Vagina (tissue), 2 donors: ENCODE measurements at places on chromosomes 12 and 14.

GRCh38 chr14:23528555-23528954 is 23.0 kb downstream of the ZFHX2 start:
- DNase-seq, result no peak

DNA sequence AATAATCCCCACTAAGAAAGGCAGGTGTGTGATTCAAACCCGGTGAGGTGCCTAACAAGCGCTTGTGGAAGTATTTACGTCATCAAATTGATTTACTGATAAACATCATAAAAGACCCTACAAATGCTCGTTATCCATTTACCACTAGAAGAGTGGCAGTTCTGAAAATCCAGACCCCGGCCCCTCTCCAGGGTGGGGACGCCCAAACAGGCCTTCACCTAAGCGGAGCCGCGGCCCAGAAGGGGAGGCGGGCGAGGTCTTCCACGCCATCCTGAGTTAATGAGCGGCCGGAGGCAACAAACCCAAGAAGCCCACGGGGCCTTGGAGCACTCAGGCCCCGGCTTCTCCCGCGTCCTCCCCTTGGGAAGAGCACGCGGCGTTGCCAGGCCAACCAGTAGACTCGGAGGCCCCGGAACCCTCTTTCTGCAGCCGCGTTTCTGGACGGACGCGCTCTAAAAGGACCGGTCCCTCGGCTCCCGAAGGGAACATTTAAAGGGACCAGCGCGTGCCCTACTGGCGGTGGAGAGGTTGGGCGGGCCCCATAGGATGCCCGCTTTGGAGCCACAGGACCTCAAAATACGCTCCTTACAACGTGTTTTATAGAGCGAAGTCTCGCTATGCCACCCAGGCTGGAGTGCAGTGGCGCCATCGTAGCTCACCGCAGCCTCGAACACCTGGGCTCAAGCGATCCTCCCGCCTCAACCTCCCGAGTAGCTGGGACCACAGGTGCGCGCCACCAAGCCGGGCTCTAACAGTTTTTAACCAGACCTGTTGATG is 3.5 kb downstream of the PTPN21 start:
- DNase-seq, result no peak

GRCh38 chr12:25276199-25276937 is 25.6 kb upstream of the KRAS start:
- DNase-seq, result no peak

- no peak for DNase-seq
Observed at GRCh38 chr14:62308891-62309290, 546.7 kb downstream of the SNAPC1 start.

- DNase-seq, result no peak
Observed at GRCh38 chr14:51357250-51357649, 117.2 kb downstream of the TMX1 start.

DNA sequence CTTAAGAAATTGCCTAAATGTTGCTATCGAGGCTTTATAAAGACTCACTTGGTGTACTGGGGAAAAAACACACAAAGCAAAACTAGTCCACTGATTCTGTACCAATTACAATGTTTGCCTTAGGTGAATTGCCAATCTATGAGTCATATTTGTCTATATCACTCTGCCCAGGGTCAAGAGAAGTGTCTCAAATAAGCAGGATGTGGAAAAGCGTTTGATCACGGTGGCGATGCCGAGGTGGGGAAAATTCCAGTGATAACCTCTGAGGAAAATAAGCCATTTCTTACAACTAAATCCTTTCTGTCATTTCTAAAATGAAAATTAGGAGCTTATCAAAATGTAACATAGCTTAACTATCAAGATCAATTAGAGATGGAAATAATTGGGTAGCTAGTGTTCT is 148.6 kb upstream of the DIO3 start:
- DNase-seq, result no peak

- no peak for DNase-seq
Observed at GRCh38 chr14:67487937-67488893, at the start of gene TMEM229B. TMEM229B (minus strand) TSS chr14:67488721; CDS start chr14:67473923, 14,798 bp downstream.

GRCh38 chr12:77204083-77204482 is 138.7 kb upstream of the E2F7 start:
- DNase-seq, result no peak

- DNase-seq, result no peak
Observed at GRCh38 chr14:54532111-54533012, 22.7 kb downstream of the CGRRF1 start.

GRCh38 chr12:85784096-85784720 is 52.0 kb downstream of the RASSF9 start:
- DNase-seq, result no peak

- DNase-seq, result no peak
Observed at GRCh38 chr14:50845166-50845565, 14.2 kb upstream of the NIN start.

- DNase-seq, result no peak
Observed at GRCh38 chr12:130158754-130159059, 3.6 kb upstream of the FZD10 start.

DNA sequence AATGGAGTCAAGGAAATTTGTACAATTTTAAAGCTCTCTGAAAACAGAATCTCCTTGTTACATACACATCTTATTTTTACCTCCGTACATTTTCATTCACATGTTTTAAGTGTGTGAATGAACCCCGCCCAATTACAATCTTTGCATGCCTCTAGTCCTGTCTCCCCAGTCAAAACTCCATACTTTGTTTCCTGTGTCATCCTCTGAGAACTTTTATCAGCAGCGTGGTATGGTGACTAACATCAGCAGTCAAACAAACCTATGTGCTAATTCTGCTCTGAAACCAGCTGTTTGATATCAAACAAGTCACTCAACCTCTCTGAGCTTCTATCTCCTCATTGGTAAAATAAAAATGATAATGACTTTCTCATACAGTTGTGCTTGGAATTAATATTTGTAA is 15.8 kb upstream of the ERGIC2 start:
- no peak for DNase-seq

GRCh38 chr14:37230551-37231194 is 32.9 kb downstream of the MIPOL1 start:
- no peak for DNase-seq

- DNase-seq, result no peak
Observed at GRCh38 chr12:23098517-23098916, 473.5 kb downstream of the ETNK1 start.

DNA sequence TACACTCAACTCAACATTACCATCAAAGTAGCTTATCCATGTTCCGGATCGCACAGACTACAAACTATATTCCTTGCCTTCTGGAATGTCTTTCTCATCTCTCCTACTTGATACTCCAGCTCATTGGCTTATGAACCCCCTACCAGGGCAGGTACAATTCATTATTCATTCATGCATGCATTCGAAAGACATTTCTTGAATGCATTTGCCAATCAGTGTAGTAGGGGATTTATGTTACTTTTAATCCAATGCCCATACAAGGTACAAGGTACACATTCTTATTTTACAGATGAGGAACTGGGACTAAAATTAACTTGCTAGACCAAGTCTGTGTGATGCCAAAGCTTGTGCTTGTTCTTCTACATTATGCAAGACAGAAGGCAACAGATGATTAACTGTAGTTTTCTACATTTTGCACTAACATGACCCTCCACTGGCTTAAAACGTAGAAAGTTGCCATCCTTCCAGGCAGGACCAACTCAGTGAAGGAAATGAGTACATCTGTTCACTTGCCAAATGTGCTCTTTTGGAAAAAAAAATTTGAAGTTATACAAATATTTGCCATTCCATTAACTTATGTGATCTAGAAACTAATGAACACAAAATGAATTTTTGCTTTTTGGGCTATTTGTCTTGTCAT is 53.8 kb upstream of the KCNJ8 start:
- no peak for DNase-seq

DNA sequence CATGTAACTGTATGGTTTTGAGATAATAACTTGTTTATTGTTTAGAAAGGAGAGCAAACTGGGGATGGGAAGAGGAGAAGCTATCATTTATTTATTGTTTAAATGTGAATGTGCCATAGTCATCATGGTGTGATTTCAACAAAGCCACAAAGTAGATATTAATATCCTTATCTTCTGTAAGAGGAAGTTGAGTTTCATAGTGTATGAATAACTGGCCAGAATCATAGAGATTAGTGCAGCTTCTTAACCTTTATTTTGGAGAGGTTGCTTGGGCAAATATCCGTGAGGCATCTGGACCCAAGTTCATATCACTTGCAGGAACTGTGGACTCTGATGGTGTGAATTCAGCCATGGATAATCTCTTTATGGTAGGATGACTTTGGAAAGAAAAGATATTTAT is 26.8 kb upstream of the LYZ start:
- no peak for DNase-seq

- no peak for DNase-seq
Observed at GRCh38 chr14:104576970-104577332, 2.6 kb upstream of the C14orf180 start.

- DNase-seq, result no peak
Observed at GRCh38 chr14:21072031-21072473, 1.9 kb downstream of the ARHGEF40 start.

DNA sequence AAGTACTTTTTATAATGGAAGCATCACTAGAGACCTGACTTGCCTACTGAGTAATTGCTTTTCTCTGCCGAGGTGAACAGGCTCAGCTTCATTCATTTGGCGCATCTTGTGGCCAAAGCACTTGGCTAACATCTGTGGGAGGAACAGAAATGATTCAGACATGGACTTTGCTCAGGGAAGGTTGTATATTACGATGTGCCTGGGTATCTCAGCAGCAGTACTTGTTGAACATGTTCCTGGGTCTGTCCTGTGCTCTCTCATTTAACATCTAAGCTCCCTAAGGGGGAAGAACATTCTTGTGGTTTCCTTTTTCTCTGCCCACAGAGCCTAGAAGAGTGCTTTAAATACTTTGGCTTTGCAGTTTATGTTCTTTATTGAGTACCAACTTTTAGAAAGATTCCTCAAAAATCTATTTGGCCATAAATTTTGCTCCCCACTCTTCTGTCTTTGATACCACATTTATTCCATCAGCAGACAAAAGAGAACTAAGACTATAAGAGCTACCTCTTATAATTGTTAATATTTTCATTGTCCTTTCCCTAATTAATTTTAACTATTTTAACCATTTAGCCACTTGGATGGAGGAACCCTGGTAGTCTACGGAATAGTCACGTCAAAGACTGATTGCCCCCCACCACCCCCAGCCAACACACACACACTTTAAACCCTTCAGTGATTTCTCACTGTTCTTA is 101.2 kb upstream of the EGLN3 start:
- no peak for DNase-seq

- DNase-seq, result no peak
Observed at GRCh38 chr14:100296106-100296651, 10.1 kb downstream of the SLC25A29 start.

DNA sequence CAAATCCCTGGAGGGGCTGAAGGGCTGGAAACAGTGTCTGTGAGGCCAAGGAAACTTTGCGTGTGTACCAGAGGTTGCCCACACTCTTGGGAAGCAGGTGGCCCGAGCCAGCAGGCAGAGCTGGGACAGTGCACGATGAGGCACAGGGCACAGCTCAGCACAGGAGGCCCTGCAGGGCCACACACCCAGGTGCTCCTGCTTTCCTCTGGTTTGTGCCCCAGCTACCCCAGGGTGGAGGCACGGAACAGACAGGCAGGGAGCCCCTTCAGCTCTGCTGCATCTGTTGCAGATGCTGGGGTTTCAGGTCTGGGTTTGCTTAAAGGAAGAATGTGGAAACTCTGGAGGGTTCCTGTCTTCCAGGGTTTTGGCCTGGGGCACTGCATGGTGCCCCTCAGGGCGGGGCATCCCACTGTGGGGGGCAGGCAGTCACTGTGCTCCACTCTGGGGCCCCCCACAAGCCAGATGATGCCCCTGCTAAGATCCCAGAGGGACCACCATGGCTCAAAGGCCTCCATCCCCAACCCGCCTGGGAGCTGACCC is 8.6 kb downstream of the TMEM179 start:
- no peak for DNase-seq

- no peak for DNase-seq
Observed at GRCh38 chr12:33000016-33000415, 103.4 kb upstream of the PKP2 start.

DNA sequence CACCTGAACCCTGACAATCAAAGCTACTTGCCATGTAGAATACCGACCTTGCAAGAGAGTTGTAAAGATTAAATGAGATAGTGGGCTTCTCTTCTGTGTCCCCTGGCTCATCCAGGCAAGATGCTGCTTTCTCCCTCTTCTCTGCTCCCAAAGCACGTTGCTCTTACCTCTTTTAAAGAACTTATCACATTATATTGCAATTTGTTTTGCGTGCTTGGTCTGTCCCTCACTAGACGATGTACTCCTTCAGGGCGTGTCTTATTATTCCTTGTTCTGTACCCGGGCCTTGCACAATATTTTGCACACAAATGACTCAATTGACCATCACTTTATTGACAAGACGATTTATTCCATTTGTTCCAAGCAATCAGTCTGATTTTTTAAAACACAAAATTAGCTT is 3.3 kb downstream of the DCN start:
- DNase-seq, result no peak

- DNase-seq, result no peak
Observed at GRCh38 chr14:91284146-91284790, 39.8 kb upstream of the GPR68 start.

DNA sequence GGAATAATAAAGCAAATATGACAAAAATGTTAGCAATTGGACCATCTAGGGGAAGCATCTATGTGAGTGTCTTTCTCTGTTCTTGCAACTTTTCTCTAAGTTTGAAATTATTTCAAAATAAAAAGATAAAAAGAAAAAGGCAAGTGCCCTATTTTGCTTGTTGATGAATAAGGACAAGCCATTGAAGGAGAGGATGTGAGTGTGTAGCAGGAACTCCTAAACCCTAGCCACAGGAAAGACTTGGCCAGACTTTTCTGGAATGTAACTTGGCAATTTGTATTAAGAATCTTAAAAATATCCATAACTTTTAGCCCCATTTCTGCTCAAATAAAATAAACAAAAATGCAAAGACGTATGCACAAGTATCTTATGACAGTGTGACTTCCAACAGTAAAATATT is 279.4 kb downstream of the CACNA1C start:
- DNase-seq, result no peak

DNA sequence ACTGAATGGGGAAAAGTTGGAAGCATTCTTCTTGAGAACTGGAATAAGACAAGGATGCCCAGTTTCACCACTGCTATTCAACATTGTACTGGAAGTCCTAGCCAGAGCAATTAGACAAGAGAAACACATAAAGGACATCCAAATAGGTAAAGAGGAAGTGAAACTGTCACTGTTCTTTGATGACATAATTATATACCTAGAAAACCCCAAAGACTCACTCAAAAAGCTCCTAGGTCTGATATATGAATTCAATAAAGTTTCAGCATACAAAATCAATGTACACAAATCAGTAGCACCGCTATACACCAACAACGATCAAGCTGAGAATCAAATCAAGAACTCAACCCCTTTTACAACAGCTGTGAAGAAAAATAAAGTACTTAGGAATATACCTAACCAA is 157.3 kb upstream of the DDHD1 start:
- DNase-seq, result no peak
